Activated T-cell treated with anti-CD3 and anti-CD28 coated beads, Interleukin-2, amount 50 U/mL, for 72 hours (primary cell): ENCODE measurements at places on chromosomes 5 and 9. TPM values are rescaled to one million over a fixed set of nuclear protein-coding genes. Genes with fewer than 3 reads are reported as not detected.

CCDC107 gene
- 9.5 TPM for total RNA-seq

PCDHB6 gene
- total RNA-seq: not detected

PCDHA9 gene
- total RNA-seq: not detected

FOXD4L3 gene
- total RNA-seq: not detected

PTPN3 gene
- 2.7 TPM for total RNA-seq

CDH9 gene
- total RNA-seq: not detected

SMC2 gene
- total RNA-seq: 55.0 TPM

NMUR2 gene
- total RNA-seq: not detected

OR13J1 gene
- not detected for total RNA-seq

ZDHHC12 gene
- total RNA-seq: 53.7 TPM

SLC6A19 gene
- total RNA-seq: not detected

GLRX gene
- 19.1 TPM for total RNA-seq

MARVELD2 gene
- total RNA-seq: 0.74 TPM

ABLIM3 gene
- 0.19 TPM for total RNA-seq

TMEM38B gene
- total RNA-seq: 17.9 TPM

SLC38A9 gene
- total RNA-seq: 25.9 TPM

SHOC1 gene
- not detected for total RNA-seq

MSX2 gene
- total RNA-seq: 0.28 TPM

NR5A1 gene
- not detected for total RNA-seq

PHF24 gene
- 1.00 TPM for total RNA-seq

EGFLAM gene
- total RNA-seq: not detected

STC2 gene
- total RNA-seq: 44.5 TPM

KIF4B gene
- 0.30 TPM for total RNA-seq

TMEM141 gene
- 20.9 TPM for total RNA-seq

GALNT12 gene
- 6.6 TPM for total RNA-seq

CDKN2B-AS1 gene
- total RNA-seq: 1.0 TPM

WDR38 gene
- total RNA-seq: not detected

CNTLN gene
- total RNA-seq: 0.22 TPM

ARSI gene
- total RNA-seq: not detected

KIF3A gene
- total RNA-seq: 26.9 TPM

INSL4 gene
- not detected for total RNA-seq

CDC20B gene
- total RNA-seq: 0.10 TPM

MELK gene
- total RNA-seq: 47.4 TPM

AGXT2 gene
- total RNA-seq: not detected

P4HA2 gene
- total RNA-seq: 3.2 TPM

MOB3B gene
- total RNA-seq: 1.6 TPM

IER5L gene
- 4.6 TPM for total RNA-seq

SPATA9 gene
- total RNA-seq: 0.36 TPM

LHX3 gene
- 0.17 TPM for total RNA-seq

PLCXD3 gene
- total RNA-seq: not detected

TLX3 gene
- total RNA-seq: not detected

SLC23A1 gene
- 1.9 TPM for total RNA-seq

RLN2 gene
- 3.4 TPM for total RNA-seq

EQTN gene
- total RNA-seq: not detected

VCAN gene
- total RNA-seq: 0.14 TPM

HAVCR2 gene
- 30.2 TPM for total RNA-seq
